Renal cortical epithelial cell (primary cell): ENCODE measurements at places on chromosomes 4 and X. TPM values are rescaled to one million over a fixed set of nuclear protein-coding genes. Genes with fewer than 3 reads are reported as not detected.

The EGF gene
- 0.65 and 1.7 TPM in 2 replicates for total RNA-seq

The COL4A6 gene
- 1.7 and 4.9 TPM in 2 replicates for total RNA-seq

The SLC10A4 gene
- total RNA-seq, result 0.20 TPM in 1 of 2 replicates, not detected in the other

The ZMAT1 gene
- total RNA-seq, result 1.2 and 6.4 TPM in 2 replicates

The C1QTNF7 gene
- not detected in 2 replicates for total RNA-seq

The OTUD6A gene
- not detected in 2 replicates for total RNA-seq

The TMLHE gene
- 14.2 and 22.8 TPM in 2 replicates for total RNA-seq

The RIPPLY1 gene
- total RNA-seq, result not detected in 2 replicates

- no peak for DNase-seq
Measured at GRCh38 chr4:48777739-48778138, 2.3 kb downstream of the FRYL start.

DNA sequence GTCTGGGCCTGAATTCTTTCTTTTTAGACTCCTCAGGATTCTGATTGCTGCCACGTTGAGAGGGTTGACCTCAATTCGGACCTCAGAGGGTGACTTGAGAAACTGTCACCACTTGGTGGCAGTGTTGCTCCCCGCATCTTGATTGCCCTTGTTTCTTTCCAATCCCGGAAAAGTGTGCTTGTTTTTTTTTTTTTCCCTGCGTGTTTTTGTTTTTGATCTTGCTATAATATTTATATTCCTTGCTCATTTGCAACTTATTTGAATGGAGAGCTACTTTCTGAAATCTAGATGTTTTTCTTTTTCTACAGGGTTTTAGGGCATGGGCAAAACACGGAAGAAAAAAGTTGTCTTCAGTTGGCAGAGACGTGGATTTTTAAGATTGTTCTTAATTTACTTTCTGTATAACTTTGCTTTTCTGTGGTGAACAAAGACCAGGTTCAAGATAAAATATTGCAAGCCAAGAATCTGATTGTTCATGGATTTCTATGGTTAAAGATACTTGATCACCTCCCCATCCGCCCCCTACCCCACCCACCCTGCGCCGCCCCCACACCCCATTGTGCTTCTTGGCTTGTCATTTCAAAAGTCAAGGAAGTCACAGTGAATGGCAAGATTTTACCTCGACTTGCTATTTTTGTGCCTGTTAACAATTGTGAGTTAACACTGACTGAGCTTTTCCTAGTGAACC, 102.0 kb downstream of the PTTG2 start:
- DNase-seq, result peak; percentile 75

GRCh38 chr4:138981930-138982390, 33.6 kb upstream of the NOCT start:
- DNase-seq, result peak; percentile 82

GRCh38 chrX:136626237-136626636, 21.7 kb upstream of the CD40LG start:
- no peak for DNase-seq

GRCh38 chr4:23956601-23957364, 66.9 kb upstream of the PPARGC1A start:
- DNase-seq, result no peak

DNA sequence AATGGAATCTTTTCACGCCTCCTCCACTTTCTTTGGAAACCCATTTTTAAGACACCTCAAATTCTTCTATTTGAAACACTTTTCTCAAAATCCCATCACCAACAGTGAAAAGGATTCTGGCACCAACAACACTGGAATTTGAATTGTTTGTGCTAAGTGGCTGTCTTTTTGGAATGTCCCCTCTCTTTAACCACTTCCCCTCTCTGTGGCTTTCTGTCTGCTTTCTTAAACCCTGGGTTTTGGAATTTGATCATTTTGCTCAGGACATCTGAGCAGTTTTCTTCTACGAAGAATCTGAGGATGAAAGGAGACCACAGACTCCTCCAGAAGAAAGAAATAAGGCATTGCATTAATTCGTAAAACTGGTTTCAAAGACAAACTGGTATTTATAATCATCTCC, 89.0 kb downstream of the MXRA5 start:
- DNase-seq, result no peak

DNA sequence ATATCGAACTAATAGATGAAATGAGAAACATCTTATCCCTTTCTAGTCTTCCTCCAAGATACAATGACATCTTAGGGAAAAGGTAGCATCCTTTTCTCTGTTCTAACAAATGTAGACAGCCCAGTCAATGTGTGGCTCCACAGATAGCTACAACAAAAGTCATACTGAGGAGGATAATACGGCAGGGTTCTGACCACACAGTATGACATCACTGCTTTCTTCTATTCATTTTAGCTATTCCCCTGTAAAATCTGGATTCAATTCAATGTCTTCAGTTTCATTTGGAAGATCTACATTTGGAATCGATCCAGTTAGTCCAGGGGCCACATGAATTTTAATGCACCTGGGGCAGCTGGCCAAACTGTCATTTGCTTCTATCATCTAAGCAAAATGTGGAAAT, 51.4 kb downstream of the ENOX2 start:
- DNase-seq, result no peak

DNA sequence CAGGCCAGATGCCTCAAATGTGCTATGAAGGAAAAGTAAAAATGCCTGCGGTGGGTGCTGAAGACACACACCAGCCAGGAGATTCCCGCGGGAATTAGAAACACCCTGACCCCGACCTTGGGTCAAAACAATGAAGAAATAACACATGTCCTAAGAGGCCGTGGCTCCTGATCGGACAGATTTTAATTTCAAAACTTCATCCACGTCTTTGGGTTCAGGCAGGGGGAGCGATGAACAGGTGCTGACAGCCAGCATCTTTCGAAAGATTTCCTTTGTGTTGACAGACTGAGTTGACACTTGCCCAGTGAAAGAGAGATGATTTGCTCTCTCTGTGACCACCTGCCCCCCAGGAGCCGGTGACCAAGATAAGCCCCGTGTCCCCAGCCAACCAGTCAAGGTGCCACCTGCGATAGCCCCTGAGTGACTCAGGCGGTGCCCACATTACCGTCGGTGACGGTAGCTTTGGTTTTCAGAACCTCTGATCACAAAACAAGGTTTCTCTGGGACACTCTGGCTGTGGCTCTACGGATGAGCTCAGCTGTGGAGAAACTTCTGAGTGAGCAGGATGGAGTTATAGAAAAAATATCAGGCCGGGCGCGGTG, 11.0 kb upstream of the IL3RA start:
- DNase-seq, result no peak

DNA sequence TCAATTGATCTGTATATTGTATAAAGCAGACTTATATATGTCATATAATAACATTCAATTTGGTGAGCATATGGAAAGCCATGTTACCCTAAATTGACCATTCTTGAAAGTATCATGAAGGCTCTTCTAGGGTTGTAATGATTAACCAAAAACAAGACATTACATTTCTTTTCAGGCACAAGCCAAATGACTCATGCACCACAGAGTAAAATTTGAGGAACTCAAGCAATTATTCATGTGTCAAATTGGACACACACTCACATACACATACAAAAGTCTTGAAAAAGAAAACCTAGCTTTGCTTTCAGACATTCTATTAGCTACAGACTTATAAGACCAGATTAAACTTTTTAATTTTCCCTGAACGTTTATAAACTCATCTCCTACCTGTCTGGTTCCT, 146.5 kb upstream of the PCDH18 start:
- DNase-seq, result peak; percentile 95

- no peak for DNase-seq
Measured at GRCh38 chrX:155592981-155593380, 19.8 kb downstream of the TMLHE start.

DNA sequence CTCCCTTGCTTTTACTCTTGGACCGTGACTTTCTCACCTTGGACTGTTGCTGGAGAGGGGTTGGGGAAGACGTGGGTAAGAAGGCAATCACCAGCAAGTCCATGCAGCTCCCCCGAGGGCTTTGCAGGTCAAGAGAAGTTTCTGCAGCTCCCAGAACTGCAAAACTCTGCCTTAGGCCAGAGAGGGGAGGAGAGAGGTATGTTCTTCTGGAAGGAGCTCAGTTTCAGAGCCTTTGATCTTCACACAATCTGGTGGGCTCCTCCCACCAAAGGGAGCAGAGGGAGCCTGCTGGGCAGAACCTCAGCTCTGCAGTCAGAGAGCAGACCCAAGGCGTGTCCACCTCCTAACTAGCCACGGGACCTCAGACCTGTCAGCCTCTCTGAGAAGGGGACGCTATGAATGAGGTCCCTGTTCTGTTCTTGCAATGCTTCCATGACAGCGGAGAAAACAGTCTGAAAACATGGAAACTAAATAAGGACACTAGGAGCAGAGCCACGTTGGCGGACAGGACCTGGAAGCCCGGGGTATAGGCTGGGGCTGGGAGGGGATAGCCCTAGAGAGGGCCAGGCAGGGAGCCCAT, 92.8 kb downstream of the EVC2 start:
- no peak for DNase-seq

DNA sequence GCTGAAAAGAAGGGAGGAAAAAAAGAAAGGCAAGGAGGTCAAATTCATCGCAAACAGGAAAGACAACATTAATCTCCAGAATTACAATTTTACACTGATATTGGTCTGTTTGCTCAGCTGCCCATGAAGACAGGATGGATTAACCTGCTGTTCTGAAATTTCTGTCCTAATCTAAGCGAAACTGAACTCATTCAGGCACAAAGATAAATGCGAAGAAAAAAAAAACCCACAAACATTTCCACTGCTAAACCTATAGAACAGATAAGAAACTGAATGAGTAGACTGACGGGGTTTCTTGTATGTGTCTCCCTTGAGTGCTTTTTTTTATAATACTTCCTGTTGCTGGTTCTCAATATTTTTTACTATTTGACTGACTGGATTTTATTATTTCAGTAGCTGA, 251.8 kb upstream of the FTHL17 start:
- DNase-seq, result no peak

GRCh38 chr4:176920694-176921093, 128.0 kb upstream of the VEGFC start:
- peak; percentile 50 for DNase-seq

- DNase-seq, result no peak
Measured at GRCh38 chr4:63459329-63459728, 949.9 kb downstream of the TECRL start.

GRCh38 chrX:18701621-18702361, 5.7 kb upstream of the PPEF1 start:
- peak; percentile 65 for DNase-seq

DNA sequence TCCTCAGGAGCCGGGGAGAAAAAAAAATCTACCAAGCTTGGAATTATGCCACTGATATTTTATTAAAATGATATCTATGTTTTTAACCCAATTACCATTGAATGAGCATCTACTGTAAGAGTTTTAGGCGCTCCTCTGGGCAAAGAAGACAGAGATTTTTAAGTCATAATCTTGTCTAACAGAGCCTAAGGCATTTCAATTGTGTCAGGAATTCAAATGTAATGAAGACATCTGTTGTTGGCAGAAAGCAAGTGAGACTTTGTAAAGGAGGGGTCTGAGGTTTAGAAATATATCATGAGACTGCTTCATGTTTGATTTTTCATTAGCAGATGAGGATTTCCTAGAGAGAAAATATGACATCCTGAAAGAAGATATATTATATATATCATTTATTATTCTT, 1158.1 kb downstream of the FSTL5 start:
- no peak for DNase-seq

DNA sequence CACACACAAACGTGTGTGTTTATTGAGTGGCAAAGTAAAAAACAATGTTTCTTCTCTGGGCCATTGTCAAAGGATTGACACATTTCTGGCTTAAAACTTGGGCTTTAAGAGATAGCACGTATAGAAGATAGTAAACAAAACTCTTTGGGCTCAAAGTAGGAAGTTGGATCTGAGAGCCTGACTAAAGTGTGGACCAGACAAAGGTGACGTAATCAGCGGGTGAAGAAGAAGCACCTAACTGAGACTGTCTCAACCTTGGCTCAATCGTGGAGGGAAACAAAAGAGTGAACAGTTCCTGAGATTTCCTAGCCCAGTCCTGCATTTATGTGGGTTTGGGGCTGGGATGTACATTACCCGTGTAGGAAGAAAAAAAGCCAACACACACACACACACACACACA, 13.7 kb downstream of the PFKFB1 start:
- DNase-seq, result no peak

DNA sequence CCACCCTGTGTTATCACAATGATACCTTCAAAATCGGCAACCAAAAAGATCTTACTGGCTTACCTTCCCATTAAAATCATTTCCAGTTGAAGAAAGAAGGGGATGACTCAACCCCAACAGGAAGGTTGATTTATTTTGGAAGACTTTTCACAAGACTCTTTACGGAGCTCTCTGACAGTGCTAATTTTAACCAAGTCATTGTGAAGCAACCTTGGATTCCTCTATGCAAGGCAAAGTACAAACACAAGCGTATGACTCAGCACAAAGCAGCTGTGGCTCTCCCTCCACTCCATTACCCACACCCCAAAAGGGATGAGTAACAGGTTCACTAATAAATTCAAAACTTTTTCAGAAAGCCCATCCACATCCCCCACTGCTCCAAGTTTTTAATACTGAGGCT, 213.8 kb upstream of the FGF13 start:
- peak; percentile 94 for DNase-seq

DNA sequence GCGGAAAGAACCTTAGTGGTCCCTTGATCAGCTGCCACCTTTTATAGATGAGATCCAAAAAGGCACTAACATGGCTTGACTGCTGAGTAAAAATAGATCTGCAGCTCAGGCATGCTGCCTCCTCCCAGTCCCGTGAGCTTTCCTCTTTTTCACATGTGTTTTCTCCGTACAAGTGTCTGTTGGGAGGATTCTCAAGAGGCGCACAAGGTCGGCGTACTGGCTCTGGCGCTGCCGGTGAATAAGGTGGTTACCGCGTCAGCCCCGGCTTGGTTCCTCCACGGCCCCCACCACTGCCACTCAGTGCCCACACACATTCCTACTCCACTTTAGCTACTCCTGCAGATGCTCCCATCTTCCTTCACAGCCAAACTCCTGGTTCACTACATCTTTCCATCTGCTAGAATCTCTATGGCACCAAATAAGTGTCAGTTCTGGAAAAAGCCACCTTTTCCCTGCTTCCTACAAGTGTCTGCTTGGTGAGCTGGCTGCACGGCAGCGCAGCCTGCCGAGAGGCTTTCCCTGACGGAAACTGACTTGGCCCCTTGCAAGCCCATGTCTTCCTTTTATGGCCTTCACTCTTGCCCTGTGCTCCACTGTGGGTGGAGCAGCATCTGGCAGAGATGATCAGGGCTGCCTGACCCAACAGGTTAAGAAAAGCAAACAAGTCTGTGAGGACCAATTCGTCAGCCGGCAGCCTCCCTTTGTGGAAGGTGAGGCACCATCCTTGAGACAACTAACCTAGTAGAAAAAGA, 99.8 kb downstream of the KLHL8 start:
- DNase-seq, result peak; percentile 87

- DNase-seq, result peak; percentile 11
Measured at GRCh38 chrX:27599928-27600327, 9.8 kb downstream of the DCAF8L2 start.

GRCh38 chr4:137226900-137227299, 305.4 kb downstream of the PCDH18 start:
- peak; percentile 18 for DNase-seq

DNA sequence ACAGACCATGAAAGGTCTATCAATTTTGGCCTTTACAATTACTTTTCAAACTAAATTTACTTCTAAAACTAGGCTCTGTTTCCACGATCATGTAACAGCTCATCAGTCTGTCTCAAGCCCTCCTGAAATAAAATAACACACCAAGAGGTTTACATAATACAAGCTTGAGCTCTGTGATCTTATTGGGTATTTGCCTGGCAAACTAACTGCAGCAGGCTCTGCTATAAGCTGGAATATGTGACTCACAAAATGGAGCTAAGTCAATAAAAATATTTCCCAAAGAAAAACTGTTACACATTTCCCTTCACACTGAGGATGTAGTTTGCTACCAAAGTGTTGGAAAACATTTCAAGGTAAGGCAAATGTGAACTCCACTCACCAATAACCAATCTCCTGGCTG, 94.7 kb upstream of the GPM6B start:
- DNase-seq, result no peak
